ENCODE measurements at places on chromosomes 16 and 17.
A peak's percentile ranks its signal among the peaks of the same experiment; 100 is the strongest.

GRCh38 chr17:30961209-30962188, 9.3 kb upstream of the RNF135 start:
- peak; percentile 87 for DNase-seq

- no peak for DNase-seq
Measured at GRCh38 chr17:57235124-57235523, 21.2 kb upstream of the MSI2 start.

DNA sequence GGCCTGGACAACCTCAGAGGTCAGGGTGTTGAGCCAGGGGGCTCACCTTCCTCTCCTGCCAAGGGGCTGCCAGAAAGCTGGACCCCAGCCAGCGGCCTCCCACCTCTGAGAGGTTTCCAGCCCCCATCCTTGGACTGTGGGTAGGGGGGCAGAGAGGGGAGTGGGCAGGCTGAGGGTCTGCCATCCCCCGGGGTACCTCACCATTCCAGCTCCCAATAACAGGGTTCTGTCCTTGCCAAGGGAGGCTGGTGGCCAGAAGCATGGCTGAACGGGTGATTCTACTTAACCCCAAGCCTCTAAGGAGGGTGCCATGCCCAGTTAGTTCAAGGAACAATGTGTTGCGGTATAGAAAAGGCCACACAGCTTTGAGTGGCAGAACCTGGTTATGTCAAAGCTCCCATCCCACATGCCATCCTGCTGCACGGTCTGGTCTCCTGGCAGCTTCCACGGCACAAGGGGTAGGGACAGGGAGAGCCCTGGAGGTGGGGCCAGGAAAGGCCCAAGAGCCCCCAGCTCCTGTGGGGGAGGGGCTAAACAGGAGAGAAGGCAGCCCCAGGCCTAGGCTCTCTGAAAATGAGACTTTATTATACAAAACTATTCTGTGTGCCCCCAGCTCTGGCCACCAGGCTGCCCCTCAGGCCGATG, 19.8 kb downstream of the B9D1 start:
- no peak for DNase-seq

DNA sequence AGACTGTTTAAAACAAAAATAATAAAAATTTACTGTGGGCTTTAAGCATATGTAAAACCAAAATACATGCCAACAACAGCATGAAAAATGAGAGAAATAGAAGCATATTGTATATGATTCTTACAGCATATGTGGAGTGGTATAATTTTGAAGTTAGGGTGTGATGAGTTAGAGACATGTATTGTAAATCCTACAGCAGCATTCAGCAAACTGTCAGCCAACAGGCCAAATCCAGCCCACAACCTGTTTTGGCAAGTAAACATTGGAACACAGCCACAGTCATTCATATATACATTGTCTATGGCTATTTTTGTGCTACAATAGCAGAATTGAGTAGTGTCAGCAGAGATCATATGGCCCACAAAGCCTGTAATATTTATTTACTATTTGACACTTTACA, 42.3 kb downstream of the ZNF18 start:
- DNase-seq, result no peak

DNA sequence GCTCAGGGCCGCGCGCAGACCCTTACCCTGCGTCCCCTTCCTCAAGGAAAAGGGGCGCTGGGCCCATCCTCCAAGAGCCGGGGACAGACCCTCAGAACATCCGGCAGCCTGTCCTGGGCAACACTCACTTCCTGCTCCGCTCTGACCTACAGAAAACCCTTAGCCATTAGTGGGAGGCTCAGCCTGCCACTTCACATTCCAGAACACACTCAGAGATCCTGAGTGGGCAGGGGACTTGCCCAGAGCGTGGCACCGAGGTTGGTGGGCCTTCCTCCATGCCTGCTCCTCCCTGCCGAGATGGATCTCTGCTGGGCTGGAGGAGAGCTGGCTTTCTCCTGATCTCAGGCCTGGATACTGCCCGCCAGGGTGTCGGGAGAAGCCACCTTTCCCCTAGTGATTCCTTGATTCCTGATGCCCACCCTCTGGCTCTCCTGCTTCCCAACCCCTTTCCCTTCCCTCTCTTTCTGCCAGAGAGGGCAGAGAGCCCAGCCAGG, 1.5 kb downstream of the SCARF1 start:
- peak; percentile 82 for DNase-seq

GRCh38 chr16:24150282-24150681, 105.9 kb upstream of the CACNG3 start:
- DNase-seq, result no peak

DNA sequence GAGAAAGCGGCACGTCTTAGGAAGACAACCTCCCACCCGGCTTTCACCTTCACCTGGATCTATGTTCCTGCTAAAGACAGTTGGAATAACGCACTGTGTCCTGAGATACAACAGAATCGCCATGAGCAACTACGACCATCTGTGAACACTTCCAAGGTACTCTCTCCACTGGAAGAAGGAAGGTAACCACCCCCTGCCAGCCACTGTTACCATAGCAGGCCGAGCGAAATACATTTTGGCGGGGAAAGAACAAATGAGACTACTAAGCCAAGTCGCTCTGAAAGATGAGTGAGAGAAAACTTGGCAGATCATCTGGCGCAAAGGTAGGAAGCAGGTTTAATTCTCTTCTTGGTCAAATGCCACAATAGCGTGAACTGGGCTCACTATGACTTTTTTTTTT, 9.8 kb downstream of the CRK start:
- no peak for DNase-seq
